ENCODE measurements at places on chromosomes 13 and 19.

DNA sequence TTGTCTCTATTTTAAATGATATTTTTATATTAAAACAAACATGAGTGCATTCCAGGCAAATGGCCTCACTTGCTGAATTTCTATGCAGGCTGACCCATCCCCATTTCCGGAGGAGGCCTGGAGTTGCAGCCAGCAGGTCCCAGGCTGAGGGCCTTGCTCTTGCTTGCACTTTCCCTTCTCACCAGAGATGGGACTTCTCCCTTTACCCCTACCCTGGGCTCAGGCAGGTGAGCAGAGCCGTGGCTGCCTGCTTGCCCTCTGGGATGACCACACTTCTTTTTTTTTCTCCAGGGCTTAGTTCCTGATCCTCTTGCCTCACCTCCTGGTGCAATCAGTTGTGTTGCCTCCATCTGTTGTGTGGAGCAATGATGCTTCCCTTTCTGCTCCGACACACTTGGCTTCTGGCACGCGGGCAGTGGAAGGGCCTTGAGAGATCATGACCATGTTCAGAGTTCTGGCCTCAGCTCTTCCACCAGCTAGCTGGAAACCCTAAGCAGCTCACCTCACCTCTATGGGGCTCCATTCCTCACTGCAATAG lies 11.1 kb upstream of the OLFM4 start:
- DNase-seq: no peak

- DNase-seq: no peak
Measured at GRCh38 chr13:102962430-102962829, 103.8 kb downstream of the SLC10A2 start.

- no peak for DNase-seq
Measured at GRCh38 chr19:3479177-3479833, 1.0 kb downstream of the SMIM24 start.

GRCh38 chr13:38804536-38804935 lies 117.7 kb downstream of the FREM2 start:
- DNase-seq: no peak

GRCh38 chr19:17389957-17390664 lies 3.9 kb downstream of the CCDC194 start:
- DNase-seq: no peak

DNA sequence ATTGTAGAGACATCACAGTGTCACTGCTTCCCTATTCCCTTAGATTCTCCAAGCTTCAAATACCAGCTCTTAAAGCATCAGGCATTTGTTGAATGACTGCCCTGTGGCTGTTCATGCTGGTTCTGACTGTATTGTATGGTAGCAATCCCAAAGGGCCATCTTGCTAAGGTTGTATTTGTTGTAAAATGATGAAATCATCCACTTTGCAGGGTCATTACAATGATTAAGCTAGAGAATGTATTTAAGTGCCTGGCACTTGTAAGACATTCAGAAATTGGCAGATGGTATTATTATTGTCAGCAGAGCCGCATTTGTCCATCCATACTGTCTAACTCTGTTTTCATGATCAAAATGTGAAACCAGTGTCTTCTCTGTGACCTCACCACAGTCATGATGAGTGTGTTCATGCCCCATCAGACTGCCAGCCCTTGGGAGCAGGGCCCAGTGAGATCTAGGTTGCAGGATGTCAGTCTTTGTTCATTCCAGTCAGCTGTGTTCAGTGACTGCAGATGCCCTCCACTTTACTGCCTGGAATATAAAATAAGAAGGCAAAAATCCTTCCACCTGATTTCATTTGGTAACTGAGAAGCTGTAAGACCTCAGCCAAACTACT lies 86.1 kb downstream of the DHRS12 start:
- no peak for DNase-seq

- DNase-seq: no peak
Measured at GRCh38 chr13:90533866-90534265, 813.6 kb upstream of the MIR17HG start.

GRCh38 chr13:75804054-75804453 lies 167.9 kb downstream of the LMO7 start:
- no peak for DNase-seq

DNA sequence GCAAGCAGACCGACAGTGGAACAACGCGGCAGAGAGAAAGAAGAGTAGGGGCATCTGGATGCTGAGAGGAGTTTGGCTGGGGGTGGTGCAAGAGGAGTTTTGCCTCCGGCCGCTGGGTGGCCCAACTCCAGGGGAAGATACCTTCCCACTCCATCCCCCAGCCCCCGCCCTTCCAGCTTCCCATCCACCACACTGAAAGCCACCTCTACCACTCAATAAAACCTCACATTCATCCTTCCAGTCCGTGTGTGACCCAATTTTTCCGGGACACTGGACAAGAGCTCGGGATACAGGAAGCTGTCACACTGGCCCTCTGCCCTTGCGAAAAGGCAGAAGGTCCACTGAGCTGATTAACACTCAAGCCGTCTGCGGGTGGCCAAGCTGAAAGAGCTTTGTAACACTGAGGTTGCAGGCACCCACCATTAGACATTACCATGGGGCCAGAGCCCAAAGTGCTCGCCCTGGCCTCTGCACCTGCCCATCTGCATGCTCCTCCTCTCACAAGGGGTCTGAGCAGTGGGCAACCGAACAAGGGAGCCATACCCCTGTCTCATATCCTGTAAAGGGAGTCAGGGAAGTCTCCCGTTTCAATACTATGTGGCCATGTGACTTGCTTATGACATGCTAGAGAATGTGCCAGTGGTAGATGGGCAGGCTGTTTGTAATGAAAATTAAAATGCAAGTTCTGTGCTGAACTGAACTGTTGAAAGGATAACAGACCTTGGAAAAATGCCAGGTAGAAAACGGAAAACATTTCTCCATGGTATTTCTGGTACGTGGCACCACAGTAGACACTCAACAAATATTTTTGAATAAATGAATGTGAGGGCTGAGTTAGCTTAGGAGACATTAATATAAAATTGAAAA lies 205.1 kb upstream of the STARD13 start:
- no peak for DNase-seq

GRCh38 chr19:15776264-15776663 lies 11.2 kb upstream of the OR10H5 start:
- no peak for DNase-seq

DNA sequence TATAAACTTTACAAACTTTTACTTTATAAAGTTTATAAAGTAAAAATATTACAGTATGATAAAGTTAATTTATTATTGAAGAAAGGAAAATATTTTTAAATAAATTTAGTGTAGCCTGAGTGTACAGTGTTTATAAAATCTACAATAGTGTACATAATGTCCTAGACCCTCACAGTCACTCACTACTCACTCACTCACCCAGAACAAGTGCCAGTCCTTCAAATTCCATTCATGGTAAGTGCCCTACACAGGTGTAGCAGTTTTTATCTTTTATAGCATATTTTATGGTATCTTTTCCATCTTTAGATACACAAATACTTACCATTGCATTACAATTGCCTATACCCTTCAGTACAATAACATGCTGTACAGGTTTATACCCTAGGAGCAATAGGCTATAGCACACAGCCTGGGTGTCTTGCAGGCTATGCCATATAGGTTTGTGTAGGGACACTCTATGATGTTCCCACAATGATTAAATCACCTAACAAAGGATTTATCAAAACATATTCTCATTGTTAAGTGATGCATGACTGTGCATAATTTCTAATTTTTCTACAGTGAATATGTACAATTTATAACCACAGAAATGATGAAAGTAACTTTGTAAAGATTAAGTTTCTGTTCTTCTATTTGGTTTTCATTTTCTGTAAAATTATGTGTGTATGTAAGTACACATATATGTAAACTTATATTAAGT lies 98.0 kb downstream of the SPRY2 start:
- no peak for DNase-seq

DNA sequence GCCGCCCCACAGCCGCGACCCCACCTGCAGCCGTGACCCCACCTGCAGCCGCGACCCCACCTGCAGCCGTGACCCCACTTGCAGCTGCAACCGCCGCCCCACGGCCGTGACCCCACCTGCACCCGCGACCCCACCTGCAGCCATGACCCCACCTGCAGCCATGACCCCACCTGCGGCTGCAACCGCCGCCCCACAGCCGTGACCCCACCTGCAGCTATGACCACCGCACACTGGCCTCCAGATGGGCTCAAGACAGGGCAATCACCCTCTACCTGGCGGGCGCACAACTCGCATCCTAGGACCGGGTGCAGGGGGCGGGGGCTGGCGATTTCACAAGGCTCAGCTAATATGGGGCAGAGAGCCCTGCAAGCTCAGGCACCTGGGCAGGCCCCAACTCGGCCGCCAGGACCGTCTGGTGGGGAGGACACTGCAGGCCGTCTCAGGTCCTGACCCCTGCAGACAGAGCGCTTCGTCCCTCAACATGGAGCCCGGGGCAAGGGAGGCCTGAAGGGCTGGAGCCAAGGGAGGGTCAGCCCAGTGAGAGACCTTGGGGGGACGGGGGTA lies 15.1 kb downstream of the SBNO2 start:
- DNase-seq: no peak

DNA sequence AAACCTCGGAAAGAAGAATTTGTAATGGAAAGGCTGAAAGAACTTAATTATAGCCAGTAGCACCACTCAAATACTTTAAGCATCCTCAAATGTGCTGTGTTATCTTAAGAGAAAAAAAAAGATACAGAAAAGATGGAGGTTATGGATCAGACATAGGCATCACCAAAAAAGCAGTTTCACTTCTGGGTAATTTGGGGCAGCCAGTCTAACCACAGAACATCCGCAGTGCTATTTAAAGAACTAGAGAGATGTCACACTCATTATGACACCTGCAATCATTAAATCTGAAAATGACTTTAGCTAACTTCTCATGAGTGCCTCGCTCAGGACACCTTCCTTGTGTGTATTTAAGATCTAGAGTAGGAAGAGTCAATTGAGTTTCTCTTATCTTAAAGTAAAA lies 211.8 kb downstream of the RBM26 start:
- DNase-seq: peak; percentile 94

DNA sequence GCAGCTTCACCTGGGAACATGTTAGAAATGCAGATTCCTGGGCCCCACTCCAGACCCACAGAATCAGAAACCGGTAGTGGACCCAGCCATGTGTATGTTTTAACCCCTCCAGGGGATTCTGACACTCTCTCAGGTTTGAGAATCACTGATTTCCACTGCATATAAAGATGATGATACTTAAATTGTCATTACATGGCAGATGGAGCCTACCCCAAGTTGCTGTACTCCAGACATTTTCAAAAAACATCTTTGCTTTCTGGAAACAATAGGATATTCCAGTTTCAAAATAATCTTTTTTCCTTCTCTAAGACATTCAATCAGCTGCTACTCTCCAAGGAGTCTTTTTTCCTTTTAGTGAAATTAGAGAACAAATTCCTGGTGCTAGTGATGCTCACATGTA lies 48.6 kb upstream of the RGCC start:
- no peak for DNase-seq

DNA sequence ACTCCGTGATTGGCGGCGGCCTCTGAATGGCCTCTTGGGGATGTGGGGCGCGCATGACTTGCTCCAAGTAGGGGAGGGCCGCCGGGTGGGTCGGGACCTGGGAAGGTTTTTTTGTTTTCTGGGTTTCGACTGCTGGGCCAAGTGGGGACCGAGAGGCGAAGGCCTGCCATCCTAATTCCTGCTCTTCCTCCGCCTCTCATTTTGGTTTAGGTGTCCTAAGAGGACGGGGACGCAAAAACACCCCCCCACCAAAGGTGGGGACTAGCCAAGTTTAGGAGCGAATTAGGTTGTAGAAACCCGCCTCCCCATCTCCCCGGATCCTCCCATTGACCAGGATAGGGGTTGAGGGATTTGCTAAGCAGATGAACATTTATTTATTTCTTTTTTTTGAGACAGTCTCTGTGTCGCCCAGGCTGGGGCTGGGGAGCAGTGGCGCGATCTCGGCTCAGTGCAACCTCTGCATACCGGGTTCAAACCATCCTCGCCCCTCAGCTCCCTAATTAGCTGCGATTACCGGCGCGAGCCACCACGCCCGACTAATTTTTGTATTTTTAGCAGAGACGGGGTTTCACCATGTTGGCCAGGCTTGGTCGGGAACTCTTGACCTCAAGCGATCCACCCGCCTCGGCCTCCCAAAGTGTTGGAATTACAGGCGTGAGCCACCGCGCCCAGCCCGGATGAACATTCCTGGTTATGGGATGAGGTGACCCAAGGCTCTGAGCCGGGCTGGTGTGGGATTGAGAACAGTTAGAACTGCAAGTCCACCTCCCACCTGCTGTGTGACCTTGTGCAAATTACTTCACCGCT lies 838 bp downstream of the PPP2R1A start:
- DNase-seq: no peak

DNA sequence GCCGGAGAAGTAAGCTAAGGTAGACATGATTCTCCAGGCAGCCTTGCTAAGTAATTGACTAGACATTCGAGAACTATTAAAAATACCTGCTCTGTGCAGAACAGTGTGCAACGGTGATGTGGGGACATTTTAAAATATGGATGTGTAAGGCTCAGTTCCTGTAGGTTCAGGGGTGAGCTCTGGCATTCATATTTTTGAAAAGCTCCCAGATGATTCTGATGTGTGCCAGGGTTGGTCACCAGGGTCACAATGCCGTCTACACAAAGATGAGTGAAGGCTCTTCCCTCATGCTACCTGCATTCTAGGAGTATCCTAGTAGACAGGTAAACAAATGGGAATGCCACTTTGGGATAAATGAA lies 702 bp upstream of the EPSTI1 start:
- DNase-seq: no peak

GRCh38 chr19:28326746-28327145 lies 886.2 kb downstream of the UQCRFS1 start:
- DNase-seq: no peak

DNA sequence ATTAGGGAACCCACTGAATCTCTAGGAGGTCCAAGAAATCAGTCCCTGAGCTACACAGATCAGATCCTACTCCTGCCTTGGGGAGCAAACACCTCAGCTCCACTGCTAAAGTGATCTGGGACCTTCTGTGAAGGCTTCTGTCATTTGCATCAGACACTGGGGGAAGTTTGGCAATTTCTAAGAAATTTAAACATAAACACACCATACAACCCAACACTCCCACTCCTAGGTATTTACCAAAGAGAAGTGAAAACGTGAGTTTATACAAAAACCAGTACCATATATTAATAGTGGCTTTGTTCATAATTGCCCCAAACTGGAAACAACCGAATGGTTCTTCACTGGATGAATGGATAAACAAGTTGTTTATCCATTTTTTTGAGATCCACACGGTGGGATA lies 7.3 kb upstream of the TYROBP start:
- no peak for DNase-seq

DNA sequence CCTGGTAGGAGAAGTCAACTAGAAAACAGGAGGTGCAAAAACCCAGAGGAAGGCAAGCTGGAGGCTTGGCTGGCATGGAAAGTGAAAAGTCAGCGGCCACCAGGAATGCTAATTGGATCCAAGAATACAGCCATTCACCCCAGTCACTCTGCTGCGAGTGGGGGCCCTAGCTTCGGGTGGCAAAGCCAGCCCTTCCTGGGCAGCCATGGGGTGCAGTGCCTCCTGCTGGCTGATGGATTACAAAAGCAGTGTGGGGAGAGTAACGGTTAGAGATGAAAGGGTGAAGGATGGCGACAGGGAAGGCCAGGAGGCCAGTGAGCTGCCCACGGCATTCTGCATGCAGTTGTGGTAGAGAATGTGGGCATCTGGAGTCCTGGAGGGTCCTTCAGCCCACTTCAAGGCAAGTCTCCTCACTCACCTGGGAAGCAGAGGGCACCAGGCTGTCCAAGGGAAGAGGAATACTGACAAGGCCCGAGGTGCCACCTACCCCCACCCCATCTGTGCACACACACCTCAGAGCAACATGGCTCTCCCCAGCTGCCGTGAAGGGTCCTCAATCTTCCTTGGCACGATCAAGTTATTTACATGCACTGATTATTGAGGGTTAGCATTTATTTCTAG lies 20.3 kb upstream of the EPHX3 start:
- DNase-seq: no peak
